ENCODE measurements at places on chromosomes 1 and 21.

- no peak for DNase-seq
Measured at GRCh38 chr1:231351816-231352215, 13.7 kb downstream of the SPRTN start.

DNA sequence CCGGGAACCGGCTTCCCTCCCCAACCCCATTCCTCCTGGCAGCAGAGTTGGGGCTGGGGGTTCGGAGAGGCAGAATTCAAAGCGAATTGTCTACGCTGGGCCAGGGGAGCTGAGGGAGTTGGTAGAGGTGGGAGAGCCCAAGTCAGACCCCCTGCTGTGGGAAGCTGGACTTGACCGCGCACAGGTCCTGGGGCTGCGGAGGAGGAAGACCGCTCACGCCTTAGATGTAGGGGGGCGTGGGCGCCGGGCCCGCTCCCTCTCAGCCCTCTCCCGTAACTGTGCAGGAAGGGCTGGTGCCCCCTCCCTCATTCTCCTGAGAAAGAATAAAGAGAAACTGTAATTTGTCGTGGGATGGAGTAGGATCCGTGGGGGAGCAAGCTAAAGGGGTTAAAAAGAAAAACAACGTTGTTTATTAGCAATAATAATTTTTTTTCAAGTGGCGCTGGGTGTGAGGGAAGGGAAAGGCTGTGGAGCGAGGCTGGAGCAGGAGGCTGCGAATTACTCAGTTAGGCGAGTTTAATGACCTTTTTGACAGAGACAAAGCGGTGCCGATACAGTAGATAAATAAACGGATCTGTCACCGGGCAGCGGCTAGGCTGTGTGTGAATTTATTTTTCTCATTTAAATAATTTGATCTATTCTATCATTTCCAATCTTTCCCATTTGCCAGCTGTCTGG is 838 bp upstream of the GRIK3 start:
- DNase-seq = no peak

- DNase-seq = no peak
Measured at GRCh38 chr1:47887475-47888293, 109.5 kb downstream of the TRABD2B start.

DNA sequence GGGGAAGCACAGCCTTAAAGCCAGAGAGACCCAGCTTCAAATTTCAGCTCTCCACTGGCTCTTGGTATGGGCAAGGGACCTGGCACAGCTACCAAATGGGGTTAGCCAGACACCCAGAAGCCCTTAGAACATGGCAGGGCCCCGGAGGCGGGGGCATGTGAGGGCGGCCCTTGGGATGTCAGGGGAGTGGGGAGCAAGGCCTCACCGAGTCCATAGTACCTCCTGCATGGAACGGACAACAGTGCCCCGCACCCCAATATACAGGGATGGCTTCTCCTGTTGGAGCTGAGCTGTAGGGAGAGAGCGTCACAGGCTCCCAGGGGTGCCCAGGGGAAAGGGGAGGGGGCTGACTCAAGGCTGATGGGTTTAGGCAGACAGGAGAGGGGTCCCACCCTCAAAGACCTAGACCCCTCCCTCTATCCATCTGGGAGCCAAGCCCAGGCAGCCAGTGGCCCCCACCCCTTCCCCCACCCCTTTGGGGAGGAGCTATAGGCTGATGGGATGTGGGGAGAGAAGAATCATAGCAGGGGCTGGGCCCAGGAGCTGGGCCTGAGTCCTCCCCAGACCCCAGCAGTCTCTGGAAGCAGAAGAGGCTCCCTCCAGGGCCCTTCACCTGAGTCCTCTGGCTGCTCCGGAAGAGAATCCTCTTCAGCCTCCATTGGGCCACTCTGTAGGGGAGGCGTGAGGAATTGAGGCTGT is 16.5 kb downstream of the SPOCD1 start:
- no peak for DNase-seq

DNA sequence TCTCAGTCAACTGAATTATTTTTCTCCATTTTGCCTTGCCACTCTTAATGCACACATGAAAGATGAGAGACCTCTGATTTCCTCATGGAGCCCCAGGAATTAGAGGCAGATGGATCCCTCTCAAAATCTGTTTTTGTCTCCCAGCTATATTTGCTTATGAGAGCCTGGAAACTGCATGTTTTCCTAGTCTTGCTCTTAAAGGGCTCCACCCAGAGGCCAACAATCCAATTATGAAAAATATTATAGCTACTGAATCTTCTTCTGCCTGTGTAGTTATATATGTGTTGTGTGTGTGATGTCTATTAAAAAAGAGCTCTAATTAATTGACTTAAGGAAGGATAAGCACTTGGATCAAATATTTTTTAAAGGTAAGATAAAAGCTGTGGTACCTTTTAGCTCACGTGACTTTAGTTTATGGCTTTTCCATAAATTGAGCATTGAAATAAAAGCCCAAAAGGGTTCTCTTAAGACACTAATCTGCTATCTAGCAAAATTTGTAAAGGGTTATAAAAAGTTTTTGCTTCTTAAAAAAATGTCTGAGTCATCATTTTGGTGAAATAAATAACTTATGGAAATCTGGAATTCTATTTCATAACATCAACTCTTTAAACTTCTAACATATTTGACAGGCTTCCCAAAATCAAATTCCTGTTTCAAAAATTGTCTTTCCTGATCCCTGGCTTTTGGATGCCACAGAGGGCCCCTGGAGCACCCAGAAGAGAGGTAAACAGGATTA is 31.2 kb upstream of the TSPEAR start:
- DNase-seq = no peak

GRCh38 chr1:183834568-183834967 is 29.6 kb downstream of the RGL1 start:
- no peak for DNase-seq

DNA sequence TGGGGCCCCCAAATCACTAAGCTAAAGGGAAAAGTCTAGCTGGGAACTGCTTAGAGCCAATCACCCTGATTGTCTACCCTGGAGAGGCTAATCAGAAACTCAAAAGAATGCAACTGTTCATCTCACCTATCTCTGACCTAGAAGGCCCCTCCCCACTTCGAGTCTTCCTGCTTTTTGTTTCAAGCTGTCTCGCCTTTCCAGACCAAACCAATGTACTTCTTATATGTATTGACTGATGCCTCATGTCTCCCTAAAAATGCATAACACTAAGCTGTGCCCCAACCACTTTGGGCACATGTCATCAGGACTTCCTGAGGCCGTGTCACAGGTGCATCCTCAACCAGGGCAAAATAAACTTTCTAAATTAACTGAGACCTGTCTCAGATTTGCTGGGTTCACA is 209.5 kb downstream of the APP start:
- no peak for DNase-seq

GRCh38 chr1:11051781-11052511 is 4.9 kb upstream of the MASP2 start:
- DNase-seq = no peak

- no peak for DNase-seq
Measured at GRCh38 chr21:37711286-37711829, 204.9 kb downstream of the KCNJ6 start.

DNA sequence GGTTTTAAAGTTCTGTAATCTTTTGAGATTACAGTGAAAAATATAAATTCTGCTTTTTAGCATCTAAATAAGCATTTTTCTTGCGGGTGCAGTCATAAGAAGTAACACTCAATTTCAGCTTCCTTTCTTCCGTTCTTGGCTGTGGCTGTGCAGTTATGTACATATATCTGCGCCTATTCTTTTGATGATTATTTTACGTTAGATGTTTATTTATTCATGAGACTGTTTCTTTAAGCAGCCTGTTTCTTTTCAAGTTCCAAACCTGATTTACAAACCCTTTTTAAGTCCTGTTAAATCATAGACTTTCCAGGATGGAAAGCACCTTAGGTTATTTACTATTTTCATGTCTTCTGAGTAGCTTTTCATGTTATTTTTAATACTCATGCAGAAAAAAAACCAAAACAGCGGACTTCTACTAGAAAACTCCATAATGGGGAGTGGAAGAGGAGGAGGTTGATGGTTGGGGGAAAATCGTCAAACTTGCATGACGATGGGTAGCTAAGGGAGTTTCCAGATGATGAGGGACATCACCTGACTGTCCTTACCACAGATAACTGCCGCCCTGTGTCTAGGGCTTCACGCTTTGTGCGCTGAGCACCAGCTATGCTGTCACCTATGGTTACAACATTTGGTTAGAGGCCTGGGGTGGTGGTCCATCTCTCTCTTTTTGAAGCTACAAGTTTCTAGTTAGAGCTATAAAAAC is 2.6 kb downstream of the PRDM2 start:
- DNase-seq = no peak

DNA sequence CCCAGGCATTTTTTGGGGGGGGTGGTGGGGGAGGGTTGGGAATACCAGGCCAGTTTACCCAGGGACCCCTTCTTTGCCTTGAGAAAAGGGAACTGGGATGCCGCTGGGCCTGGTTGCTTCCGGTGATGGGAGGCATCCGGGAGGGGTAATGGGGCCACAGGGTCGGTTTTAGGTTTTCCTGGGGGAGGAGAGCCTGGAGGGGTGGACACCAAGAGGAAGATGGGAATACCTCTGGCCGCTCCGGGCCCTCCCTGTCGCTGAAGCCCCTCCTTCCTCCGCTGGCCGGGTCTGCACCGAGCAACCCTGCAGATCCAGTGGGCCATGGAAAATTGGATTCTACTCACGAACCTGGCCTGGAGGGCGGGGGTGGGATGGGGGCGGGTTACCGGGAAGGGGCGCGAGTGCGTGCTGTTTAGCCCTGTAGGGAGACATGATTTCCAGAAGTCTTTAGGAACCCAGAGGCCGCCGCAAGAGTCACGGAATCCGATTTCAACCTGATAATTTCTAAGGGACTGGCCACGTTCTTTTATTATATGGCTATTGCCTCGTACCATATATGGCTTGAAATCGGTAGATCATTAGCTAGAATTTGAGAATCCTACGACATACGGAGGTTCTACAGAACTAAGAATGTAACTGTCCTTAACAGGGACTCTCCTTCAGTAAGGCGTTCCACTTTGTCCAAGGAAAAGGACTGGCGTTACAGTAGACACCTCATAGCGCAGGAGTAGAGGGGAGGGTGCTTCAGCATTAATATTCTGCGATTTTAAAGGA is 749 bp downstream of the AKIRIN1 start:
- peak; percentile 7 for DNase-seq

- no peak for DNase-seq
Measured at GRCh38 chr1:46134660-46135331, 2.4 kb upstream of the PIK3R3 start.

- no peak for DNase-seq
Measured at GRCh38 chr1:94321662-94322061, 84.3 kb upstream of the ARHGAP29 start.

GRCh38 chr1:36448530-36449056 is 1.7 kb downstream of the OSCP1 start:
- no peak for DNase-seq

GRCh38 chr1:15835205-15835740 is 12.2 kb upstream of the SPEN start:
- DNase-seq = no peak

- DNase-seq = no peak
Measured at GRCh38 chr1:47585141-47585902, 147.5 kb downstream of the FOXD2 start.

- DNase-seq = no peak
Measured at GRCh38 chr1:166384948-166385347, 218.1 kb upstream of the FAM78B start.

DNA sequence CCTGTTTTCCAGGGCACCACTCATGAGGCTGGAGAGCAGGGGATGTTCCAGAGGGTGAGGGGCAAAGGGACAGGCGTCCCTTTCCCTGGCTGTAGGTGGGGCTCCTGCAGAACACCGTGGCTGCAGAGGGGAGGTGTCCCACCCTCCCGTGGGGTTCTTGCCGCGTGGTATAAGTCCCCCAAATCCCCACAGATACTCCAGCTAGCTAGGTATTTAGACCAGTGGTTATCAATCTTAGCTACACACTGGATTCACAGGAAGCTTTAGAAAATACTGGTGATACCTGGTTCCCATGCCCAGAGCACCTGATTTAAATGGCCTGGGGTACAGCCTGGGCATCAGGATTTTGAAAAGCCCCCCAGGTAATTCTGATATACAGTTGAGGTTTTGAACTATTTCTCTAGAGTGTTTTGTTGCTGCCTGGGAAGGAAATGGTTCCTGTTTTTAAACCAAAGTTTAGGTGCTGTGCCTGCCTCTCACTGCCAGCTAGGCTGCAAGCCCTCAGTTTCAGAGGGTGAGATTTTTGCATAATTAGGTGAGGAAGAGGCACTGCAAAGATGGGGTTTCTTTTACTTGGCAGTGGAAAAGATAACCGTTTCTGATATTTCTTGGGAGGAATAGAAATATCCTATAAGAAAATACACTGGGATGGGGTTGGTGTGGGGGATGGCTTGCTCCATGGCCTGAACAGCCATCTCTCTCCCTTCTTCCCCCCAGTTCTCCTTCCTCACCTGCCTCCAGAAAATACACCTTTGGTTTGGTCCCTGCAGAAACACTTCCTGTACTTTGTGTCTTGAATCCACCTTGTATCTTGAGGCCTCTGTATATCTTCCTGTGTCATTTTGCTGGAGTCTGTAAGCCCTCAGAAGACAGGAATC is 51.7 kb downstream of the RASSF5 start:
- DNase-seq = no peak

DNA sequence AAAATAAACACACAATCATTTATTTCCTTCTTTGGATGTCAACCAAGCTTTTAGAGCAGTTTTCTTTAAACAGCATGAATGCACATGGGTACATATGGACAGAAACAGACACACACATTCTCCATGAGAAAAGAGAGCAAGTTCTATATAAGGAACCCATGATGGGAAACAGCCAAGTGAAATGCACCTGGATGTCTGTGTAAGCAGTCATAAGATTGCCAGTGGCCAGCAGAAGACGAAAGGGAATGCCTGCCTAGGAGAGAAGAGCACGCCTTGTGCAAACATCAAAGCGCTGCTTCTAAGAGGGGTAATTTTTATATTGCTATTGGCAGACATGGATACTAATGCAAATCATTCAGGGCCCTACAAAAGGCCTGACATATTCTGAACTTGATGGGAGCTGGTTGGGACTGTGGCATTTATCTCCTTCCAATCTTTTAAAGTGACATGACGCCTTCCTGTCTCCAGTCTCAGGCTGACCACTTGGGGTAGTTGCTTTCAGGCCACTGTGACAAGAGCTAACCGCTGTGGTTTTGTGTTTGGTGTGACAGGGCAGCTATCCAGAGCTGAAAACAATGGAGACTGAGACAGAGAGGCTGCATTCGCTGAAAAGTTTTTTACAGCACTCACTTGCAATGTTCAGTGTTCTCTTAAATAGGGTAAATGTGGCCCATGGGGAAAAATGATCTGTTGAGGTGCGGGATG is 75.0 kb upstream of the DPT start:
- no peak for DNase-seq

- DNase-seq = no peak
Measured at GRCh38 chr1:164926107-164926506, 367.1 kb downstream of the PBX1 start.

- no peak for DNase-seq
Measured at GRCh38 chr1:19165501-19165900, 44.6 kb downstream of the UBR4 start.

- DNase-seq = no peak
Measured at GRCh38 chr1:44620072-44620471, 54.2 kb downstream of the TMEM53 start.

DNA sequence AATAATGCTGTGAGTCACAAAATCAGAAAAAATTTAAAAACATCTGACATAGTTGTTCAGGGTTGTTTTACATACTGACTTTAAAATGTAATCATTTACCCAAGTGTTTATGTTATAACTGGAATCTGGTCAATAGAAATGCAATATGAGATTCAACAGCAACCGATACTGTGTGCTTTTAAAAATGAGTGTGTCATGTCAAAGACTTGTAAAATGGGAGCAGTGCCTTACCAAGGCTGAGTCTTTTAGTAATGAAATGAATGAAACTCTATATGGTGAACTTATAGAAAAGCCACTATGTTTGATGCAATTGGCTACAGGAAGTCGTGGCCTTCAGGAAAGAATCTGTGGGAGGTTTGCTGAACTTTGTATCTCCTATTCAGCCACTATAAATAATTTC is 570.2 kb downstream of the DPYD start:
- DNase-seq = no peak

Measured in stimulated activated CD4-positive, alpha-beta T cell treated with anti-CD3 and anti-CD28 coated beads, Interleukin-1b, Interleukin-23, amount 100 ng/mL, for 24 hours (primary cell).